ENCODE measurements at places on chromosomes 11 and 22.

- DNase-seq, result no peak
These were observed 211.9 kb downstream of the BLID start for GRCh38 chr11:121904148-121904547.

DNA sequence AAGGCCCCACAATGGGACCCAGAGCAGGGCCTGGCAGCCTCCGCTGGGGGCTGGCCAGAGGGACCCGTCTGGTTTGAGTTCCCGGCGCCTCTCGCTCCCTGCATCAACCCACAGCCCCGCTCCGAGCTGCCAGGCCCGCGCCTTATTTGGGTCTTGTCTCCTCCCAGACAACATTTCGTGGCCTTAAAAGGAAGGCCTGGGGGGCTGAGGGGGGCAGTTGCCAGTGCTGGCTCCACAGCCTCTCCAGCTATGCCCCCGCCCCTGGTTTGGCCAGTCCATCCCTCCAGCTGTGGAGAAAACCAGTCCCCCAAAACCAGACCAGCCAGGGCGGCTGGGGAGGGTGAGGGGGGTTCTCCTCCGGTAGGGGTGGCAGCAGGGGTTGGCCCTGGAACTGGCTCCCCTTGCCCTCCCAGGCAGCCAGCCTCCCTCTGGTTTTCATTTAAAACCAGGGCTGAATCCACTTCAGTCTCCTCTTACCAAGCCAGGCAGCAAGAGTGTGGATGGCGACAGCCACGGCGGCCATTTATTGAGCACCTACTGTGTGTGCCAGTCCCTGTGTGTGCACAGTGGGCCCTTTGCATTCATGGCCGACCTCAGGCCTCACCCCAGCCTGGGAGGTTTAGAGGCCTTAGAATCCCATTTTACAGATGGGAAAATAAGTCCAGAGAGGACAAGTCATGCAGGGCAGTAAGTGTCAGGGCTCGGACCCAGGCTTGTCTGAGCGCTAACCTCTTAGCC, 18.6 kb downstream of the EMID1 start:
- DNase-seq, result no peak

DNA sequence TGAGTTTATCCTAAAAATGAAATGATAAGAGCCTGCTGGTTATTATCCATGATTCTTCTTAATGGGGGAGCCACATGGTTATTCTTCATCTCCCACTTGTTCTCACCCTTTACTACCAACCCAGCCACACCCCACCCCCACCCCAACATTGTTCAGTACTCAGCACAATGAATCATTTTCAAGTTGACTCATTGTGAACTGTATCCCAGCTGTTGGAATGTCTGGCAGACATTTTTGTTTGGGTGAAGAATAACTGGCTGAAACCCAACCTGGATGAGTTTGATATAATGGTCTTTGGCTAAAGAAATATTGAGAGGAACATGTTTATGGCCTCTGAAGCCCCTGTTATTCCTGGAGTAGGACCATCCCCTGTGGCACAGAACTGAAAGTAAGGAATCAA, 136.2 kb downstream of the ELP4 start:
- DNase-seq, result no peak

- DNase-seq, result no peak
These were observed 73.1 kb upstream of the GDPD4 start for GRCh38 chr11:77374611-77375031.

- DNase-seq, result no peak
These were observed at the start of gene PTGDR2 for GRCh38 chr11:60855726-60856633. Gene PTGDR2, minus strand, starts transcription at chr11:60855950. Its CDS starts 2,228 bp downstream, at chr11:60853722.

- DNase-seq, result no peak
These were observed 33.6 kb upstream of the OR4B1 start for GRCh38 chr11:48182860-48183526.
